ENCODE measurements at places on chromosomes 6 and 20. TPM values are rescaled to one million over a fixed set of nuclear protein-coding genes. Genes with fewer than 3 reads are reported as not detected.

GRCh38 chr6:130457605-130458004, 91.8 kb downstream of the TMEM200A start:
- no peak for DNase-seq

DNA sequence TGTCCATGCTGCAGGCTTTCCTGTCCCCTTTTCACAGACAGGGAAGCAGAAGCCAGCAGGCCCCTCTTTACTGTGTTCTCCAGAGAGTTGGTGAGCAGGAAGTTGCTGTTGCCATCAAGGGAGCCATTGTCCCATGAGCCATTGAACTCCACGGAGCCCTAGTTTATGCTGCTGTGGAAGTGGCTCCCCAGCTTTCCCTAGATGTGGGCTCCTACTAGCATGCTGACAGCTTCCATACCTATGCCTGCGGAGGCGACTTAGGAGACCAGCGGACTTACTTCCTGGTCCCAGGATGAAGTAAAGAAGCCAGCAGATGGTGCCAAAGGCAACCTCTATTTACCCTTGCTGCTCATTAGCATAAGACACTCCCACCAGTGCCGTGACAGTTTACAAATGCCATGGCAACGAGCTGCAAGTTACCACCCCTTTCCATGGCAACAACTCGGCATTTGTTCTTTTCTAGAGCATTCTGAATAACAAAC, 30.8 kb upstream of the FKBP1A start:
- DNase-seq: peak; percentile 74

DNA sequence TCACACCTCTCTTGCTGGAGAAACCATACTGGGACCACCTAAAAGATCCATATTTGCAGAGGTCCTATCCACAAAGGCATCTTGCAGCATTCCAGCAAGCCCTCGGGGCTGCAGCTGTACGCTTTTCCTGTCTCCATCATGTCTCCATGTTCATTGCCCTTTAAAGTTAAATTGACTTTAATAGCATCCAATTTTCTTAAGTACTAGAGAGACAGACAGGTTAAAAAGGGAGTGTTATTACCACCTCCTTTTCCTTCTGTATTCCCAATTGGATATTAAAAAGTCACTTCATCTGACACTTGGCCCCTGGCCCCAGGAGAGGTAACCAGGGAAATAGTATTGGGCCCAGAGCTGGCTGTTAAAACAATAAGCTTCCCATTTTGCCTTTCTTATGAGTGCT, 178.6 kb downstream of the UNC5CL start:
- no peak for DNase-seq

- no peak for DNase-seq
Measured at GRCh38 chr20:11569163-11569562, 348.5 kb upstream of the BTBD3 start.

DNA sequence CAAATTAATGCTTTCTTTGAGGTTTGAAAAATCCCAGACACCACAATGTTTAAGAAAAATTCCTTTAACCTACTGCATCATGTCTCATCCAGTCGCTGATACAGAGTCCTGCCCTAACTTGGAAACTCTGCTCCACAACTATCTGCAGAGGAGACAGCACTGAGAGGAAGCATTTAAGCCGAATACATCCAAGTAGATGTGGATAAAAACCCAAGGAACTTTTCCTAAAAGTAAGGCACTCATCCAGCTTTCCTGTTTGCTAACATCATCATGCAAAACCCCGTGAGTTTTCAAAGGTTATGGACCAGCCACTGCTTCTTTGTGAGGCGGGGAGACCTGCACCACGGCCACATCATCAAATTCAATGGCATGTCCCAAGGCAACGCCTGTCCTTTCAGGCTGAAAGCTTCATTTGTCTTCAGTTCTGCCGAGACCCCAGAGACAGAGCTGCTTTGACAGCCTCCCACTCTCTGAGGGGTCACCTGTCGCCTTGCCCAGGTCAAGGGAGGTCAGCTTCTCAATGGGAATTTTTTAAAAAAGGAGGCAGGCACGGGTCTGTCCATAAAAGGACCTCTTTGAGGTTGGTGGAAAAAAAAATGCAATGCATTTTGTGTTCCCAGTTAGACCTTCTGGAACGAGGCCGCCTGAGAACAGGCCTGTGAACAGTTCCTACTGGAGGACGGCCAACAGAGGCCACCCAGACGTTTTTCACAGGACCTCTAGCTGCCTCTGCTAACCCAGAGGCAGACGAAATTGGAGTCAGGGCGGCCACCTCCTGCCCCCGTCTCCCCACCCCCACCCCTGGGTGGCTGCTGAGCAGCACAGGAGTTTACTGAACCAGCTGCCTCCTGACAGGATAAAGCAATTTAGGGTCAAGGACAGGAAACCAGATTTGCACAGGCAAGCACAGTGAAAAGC, 142.5 kb upstream of the HDDC2 start:
- peak; percentile 56 for DNase-seq

DNA sequence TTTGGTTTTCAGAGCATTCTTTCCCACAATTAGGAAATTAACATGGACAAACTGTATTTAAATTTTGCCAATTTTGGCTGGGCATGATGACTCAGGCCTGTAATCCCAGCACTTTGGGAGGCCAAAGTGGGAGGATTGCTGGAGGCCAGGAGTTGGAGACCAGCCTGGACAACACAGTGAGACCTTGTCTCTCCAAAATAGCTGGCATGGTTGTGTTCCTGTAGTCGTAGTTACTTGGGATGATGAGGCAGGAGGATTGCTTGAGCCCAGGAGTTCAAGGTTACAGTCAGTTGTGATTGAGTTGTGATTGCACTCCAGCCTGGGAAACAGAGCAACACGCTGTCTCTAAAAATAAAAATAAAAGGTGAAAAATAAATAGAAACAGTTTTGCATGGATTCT, 15.0 kb downstream of the PANK2 start:
- DNase-seq: no peak

- DNase-seq: no peak
Measured at GRCh38 chr6:5270093-5270680, 8.9 kb downstream of the FARS2 start.

GRCh38 chr6:159473475-159474263, 219.4 kb downstream of the SOD2 start:
- no peak for DNase-seq

DNA sequence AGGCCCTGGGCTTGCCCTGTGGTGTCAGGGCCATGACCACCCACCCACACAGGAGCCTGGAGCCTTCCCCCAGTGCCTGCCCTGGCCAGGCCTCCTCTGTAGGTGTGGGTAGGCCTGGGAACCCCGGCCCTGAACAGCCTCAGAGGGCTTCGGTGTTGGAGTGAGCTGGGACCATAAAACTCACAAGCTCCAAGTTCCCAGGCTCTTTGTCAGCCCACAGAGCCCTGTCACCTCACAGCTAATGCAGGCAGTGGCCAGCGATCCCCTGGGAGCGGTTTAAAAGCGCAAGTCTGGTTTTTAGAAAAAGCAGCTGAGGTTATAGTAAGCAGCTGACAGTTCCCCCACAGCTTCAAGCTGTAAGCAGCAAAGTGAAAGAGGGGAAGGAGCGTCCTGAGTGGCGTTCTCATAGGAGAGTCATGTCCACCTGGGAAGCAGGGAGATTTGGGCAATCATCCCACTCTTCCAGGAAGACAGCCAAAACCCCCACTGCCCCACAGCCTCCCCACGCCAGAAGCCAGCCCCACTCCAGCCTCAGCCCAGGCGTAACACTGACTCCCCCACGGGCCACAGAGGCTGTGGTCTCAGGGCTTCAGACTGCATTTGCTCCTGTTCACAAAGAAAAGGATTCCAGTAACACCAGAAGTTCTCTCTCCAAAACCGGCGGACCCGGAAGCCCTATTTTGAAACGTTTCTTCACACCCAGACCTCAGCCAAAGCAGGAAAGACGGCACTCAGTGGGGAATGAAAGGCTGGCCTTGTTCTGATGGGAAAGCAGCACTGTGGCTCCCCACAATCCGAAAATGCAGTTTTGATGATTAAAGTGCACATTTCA, 34.3 kb upstream of the FOXC1 start:
- peak; percentile 77 for DNase-seq

Gene OXT
- not detected for total RNA-seq

Gene TREML2
- total RNA-seq: 0.41 TPM

Gene SGK2
- 42.9 TPM for total RNA-seq

Gene RAB32
- 19.9 TPM for total RNA-seq

Gene EDN1
- 16.6 TPM for total RNA-seq
